Right ventricle myocardium superior (tissue), 1 donor: ENCODE measurements at places on chromosomes 6 and 20. TPM values are rescaled to one million over a fixed set of nuclear protein-coding genes. Genes with fewer than 3 reads are reported as not detected.

DNA sequence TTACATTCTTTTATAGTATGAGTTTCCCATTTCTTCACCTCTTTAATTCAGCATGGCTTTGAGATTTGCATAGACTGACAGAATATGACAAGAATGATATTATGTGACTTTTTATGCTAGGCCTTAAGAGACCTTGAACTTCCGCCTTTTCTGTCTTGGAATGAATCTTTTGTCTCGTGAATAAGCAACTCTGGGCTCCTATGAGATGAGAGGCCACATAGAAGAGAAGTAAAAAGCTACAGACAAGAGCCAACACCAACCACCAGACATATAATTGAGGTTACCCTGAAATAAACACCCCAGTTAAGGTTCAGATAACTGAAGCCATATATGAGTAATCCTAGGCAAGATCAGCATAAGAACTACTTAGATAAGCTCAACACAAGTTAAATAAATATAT, 600.8 kb downstream of the MEI4 start:
- no peak for DNase-seq

DNA sequence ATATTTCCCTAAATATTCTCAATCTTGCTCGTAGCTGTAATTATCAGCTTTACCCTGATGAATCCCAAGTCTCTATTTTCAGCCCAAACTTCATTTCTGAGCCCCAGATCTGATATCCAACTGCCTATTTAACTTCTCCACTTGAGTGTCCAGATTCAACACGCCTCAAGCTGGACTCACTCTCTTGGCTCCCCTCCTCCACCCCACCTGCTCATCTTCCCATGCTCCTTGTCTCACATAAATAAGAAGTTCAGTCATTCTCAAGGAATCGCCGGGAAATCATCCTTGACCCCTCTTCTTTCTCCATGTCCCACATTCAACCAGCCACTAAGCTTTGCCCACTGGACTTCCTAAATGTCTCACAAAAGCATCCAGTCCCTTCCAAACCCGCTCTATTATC, 89.9 kb upstream of the STMND1 start:
- DNase-seq = no peak

GRCh38 chr6:154937306-154938220, 57.6 kb upstream of the TIAM2 start:
- no peak for DNase-seq

DNA sequence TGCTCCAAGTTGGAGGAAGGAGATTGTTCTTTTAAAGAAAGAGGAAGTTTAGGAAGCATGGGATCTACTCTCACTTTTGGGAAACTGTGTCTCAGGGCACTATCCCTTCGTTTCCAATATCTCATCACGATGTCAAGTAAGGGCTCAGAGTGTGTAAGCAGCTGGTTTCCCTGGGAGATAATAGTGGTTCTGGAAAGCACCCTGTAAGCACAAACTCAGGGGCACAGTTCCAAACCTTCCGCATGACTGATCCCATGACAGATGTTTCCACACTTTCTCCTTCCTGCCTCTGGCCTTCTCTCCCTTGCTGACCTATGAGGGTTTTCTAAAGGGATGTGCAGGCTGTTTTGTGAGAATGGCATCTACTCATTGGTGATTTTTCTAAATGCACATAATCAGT, 33.9 kb downstream of the ADTRP start:
- peak; percentile 63 for DNase-seq

DNA sequence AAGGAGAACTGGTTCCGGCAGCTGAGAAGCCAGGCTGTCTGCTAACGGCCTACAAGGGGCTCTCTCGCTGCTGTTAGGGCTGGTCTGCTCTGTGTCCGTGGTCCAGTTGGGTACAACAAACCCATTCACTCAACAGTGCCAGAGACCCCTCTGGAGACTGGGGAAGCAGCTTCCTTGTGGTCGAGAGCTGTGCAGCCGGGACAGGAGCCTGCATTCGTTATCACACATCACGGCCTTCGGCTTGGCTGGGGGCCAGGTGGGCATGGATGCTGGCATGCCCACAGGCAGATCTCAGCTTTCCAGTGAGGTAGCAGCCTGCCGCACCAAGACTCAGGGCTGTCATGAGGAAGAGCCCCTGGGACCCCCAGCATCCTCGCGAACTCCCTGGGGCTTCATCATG, 124.7 kb downstream of the PREX1 start:
- DNase-seq = peak; percentile 72

- DNase-seq = no peak
These were observed 141.7 kb downstream of the ADGRG6 start for GRCh38 chr6:142443532-142443931.

- no peak for DNase-seq
These were observed 91.3 kb downstream of the FRK start for GRCh38 chr6:115969207-115969929.

DNA sequence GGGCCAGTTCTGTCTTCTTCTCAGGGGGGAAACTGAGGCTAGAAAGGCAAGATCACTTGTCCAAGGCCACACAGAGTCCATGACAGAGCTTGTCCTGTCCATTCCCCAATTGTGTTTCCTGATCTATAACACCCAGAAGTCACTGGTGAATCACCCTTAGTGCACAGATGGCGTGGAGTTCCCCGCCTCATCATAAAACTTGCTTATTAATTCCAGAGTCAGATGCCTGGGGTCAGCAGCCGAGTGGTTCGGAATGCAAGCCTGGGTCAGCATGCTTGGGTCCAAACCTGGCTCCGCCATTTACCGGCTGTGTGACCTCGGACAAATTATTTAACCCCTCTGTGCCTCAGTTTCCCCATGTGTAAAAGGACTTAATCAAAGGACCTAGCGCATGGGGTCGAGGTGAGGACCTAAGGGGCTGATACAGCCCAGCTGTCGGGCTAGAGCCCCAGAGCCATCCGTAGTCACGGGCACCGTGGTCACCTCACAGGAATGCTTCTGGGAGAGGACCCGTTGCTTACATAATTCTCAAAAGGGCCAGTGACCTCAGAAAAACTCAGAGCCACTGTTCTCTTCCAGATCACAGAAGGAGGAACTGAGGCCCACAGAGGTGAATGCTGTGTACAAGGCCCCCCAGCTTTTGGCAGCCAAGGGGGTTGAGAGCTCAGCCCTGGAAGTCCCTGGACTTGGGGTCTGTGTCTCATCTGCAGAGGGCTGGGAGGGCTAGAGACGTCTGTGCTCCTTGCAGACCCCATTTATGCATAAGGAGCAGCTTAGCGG, 1.4 kb upstream of the ZBP1 start:
- no peak for DNase-seq

Gene C6orf52
- total RNA-seq = 0.78 TPM

Gene EMILIN3
- total RNA-seq = 5.6 TPM
